MG63 (cell line): ENCODE measurements at places on chromosomes 13 and 19. TPM values are rescaled to one million over a fixed set of nuclear protein-coding genes. Genes with fewer than 3 reads are reported as not detected.

Gene MISP
- total RNA-seq, result not detected in 2 replicates

GRCh38 chr13:114053026-114053425 lies 79.2 kb upstream of the C13orf46 start:
- no peak for DNase-seq

- no peak for DNase-seq
Measured at GRCh38 chr13:29260684-29261083, 334.8 kb downstream of the SLC7A1 start.

DNA sequence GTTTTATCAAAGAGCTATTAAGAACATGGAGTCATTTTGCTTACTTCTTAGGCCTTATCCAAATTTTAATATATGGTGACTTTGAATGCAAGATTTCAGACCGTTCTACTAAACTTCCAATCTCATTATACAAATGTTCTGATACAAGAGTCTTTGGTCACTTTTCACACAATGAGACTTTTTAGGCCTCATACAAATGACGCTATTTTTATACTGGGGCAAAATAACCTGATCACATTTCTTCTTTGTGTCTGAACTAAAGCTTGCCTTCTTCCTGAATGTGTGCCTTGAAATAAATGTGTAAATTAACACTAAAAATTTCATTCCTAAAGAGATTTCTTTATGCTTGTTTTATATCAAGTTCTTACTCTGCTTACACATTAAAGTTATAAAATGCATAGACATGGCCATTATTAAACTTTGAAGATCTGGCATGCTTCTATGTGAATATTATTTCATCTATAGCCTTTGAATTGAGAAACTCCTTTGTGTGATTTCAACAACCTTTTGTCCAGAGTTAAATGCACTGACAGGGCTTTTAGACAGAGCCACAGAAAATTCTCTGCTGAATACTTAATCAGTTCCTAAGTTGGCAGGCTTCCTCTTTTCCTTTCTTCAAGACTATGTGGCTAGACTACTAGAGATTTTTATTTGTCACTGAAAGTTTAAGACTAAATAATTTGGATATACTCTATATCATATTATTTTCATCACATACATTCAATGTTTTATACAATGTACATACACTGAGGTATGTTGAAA lies 86.1 kb downstream of the EDNRB start:
- no peak for DNase-seq

GRCh38 chr19:543910-544608 lies at the start of gene GZMM:
GZMM (plus strand) TSS chr19:544053; CDS start chr19:544072, 19 bp downstream.
- no peak for DNase-seq

Gene BCAM
- total RNA-seq, result 4.1 and 6.1 TPM in 2 replicates

GRCh38 chr13:40586886-40587565 lies 79.4 kb downstream of the FOXO1 start:
- no peak for DNase-seq

DNA sequence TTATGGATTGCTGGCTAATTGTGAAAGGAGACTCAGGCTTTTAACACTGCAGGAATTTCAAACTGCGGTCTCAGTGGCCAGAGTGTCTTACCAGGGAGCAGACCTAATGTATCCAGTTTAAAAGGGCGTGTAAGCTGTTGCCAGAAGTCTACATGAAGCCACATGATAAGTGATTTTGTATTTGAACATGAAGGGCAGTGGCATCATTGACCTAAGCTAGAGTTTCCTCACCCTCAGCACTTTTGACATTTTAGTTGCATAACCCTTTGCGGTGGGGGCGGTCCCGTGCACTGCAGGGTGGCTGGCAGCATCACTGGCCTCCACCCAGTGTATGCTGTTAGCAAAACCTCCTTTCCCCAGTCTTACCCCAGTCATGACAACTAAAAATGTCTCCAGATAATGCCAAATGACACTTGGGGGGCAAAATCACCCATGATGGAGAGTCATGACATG lies 23.7 kb upstream of the GPR18 start:
- peak; percentile 5 for DNase-seq

DNA sequence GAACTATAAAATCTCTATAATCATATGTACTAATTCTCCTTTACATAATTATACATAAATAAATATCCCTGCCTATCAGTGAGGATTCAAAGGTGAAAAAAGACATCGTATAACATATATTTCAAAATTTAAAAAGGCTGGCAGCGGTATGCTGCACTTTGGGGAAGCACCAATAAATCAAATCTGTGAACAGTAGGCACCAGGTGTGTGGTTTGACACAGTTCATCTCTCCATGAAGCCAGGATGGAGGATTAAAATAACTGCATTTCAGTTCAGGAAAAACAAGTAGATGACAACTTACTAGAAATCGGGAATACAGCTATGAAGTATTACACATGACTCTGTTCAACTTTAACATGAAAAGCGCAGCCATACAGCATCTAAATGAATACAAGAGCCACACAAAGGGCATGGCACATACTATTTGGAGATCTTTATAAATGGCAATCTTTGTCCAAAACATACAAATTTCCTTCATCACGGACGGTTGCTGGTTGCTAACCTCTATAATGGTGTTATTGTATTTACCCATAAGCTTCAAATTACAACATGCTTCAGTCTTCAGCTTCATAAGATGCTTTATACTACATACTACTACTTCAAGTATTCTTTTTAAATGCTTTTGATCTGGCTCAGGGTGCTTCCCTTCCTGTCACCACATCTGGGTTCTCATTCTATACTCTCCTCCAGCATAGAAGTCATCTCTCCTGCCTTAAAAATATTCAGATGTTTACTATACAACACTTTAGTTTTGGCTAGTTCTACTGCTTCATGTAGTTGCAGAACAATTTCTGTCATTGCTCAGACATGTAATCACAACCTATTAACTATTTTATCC lies 128.7 kb downstream of the KLF12 start:
- no peak for DNase-seq

GRCh38 chr13:54232700-54233099 lies 1204.1 kb downstream of the OLFM4 start:
- no peak for DNase-seq

GRCh38 chr13:29737061-29737460 lies 113.4 kb downstream of the UBL3 start:
- no peak for DNase-seq

Gene ZNF470
- 0.25 and 0.33 TPM in 2 replicates for total RNA-seq

- DNase-seq, result no peak
Measured at GRCh38 chr13:111117961-111118360, 2.9 kb downstream of the ARHGEF7 start.
